ENCODE measurements at places on chromosomes 13 and 19.
A peak's percentile ranks its signal among the peaks of the same experiment; 100 is the strongest.

DNA sequence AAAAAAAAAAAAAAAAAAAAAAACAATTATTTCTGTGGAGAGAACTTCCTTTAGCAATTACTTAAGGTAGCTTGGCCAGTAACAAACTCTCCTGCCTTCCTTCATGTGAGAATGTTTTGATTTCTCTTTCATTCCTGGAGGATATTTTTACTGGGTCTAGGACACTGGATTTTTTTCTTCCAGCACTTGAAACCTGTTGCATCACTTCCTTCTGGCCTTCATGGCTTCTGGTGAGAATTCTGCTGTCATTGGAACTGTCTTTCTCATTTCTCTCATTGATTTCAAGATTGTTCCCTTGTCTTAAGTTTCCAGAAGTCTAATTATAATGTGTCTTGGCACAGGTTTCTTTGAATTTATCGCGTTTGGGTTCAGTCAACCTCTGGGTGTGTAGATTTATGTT lies 19.3 kb upstream of the RAB20 start:
- no peak for DNase-seq

DNA sequence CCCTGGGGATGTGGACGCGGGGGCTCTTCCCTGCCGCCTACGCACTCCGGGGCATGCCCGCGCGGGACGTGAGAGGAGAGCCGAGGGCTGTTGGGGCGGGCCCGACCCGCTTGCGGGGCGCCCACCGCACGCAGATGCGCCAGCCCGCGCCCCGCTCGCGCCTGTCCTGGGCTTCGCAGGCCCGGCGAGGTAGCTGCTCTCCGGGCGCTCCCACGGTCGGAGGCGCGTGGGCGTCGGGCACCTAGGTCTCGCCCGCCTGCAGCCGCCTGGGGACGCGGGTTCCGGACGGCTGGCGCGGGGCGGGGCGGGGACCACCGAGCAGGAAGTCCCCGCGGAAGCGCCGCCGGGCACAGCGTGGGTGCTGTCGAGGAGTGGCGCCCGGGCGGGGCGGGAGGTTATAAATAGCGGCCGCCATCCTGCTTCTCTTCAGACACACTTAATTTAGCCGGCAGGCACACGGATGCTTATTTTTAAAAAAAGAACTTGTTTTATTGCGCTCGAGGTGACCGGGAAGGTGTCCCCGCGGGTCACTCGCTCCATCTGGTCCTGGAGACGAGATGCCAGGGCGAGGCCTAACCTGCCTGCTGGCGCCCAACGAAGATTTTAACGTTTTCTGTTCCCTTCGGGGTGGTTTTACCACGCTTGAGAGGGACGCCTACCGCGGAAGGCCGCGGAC lies 561 bp upstream of the GJA3 start:
- DNase-seq = peak; percentile 58

DNA sequence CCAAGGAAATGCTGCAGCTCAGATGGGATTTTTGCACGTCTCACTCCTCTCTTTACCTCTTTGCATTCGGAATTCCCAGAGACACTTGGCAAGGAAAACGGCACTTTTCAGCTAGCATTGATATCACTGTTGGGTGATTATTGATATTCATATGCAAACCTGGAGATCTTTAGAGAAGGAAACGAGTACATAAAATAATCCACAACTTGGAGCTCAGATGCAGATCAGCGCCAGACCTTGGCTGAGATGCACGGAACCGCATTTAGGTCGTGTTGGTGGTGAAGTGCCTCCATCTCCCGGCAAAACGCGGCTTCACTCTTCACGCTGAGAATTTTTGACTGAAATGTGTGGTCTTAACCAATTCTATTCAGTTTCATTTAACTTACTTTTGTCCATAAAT lies 77.2 kb upstream of the ARHGEF7 start:
- no peak for DNase-seq

DNA sequence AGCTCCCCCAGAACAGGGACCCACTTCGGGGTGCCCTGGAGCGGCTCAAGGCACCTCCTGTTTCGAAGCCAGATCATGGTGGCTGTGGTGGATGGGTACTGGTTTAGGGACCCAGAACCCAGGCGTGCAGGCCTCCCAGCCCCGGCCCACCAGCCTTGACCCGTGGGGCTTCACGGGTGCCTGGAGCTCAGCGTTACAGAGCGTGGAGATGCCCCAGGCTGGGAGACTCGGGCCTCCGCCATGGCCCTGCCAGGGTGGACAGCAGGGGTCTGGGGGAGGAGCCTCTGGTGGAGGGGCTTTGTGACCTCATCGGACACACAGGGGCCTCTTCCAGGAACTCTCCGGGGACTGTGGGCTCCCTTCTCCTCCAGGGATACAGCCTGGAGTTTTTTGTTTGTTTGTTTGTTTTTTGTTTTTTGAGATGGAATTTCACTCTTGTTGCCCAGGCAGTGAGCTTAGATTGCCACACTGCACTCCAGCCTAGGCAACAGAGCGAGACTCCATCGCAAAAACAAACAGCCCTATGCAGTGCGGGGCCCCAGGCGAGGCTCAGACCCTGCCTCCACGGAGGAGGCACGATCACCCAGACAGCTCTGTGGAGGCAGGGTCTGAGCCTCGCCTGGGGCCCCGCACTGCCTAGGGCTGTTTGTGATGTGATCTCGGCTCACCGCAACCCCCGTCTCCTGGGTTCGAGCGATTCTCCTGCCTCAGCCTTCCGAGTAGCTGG lies at the start of gene GARIN5B:
Gene GARIN5B, minus strand, starts transcription at position 271 of the 727 bp plus-strand sequence. Its CDS starts 194 bp downstream, at position 77.
- DNase-seq = no peak

GRCh38 chr13:102089177-102089576 lies 312.7 kb downstream of the FGF14 start:
- no peak for DNase-seq

DNA sequence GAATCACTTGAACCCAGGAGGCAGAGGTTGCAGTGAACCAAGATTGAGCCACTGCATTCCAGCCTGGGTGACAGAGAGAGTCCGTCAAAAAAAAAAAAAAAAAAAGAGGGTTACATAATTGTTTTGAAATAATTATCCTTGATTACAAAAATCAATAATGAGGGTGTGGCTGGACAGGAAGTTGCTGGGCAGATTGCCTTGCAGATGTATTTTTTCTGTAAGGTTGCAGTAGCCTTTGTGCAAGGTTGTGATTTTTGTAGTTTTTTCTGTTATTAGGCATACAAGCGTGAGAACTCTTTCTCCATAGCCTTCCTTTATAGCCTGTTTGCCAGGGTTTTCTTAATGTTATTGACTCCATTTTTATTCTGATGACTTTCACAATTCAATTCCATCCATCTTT lies 40.7 kb upstream of the SIN3B start:
- no peak for DNase-seq

DNA sequence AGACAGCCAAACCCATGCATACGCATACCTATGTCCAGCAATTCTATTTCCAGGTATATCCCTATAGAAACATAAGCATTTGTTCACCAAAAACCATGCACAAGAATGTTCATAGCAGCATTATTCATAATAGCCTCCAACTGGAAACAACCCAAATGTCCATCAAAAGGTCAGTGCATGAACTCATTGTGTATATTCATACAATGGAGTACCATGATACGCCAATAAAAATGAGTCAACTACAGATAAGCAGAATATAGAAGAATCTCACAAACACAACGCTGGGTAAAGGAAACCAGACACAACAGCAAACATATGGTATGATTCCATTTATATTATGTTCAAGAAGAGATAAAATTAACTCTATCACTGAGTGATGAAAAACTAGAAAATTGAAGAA lies 23.8 kb downstream of the DEDD2 start:
- DNase-seq = no peak

GRCh38 chr19:29429581-29429980 lies 96.2 kb upstream of the VSTM2B start:
- no peak for DNase-seq

GRCh38 chr13:42808341-42808940 lies 27.1 kb downstream of the FAM216B start:
- DNase-seq = no peak

- no peak for DNase-seq
Observed at GRCh38 chr19:17902701-17903100, 30.1 kb upstream of the CCDC124 start.

DNA sequence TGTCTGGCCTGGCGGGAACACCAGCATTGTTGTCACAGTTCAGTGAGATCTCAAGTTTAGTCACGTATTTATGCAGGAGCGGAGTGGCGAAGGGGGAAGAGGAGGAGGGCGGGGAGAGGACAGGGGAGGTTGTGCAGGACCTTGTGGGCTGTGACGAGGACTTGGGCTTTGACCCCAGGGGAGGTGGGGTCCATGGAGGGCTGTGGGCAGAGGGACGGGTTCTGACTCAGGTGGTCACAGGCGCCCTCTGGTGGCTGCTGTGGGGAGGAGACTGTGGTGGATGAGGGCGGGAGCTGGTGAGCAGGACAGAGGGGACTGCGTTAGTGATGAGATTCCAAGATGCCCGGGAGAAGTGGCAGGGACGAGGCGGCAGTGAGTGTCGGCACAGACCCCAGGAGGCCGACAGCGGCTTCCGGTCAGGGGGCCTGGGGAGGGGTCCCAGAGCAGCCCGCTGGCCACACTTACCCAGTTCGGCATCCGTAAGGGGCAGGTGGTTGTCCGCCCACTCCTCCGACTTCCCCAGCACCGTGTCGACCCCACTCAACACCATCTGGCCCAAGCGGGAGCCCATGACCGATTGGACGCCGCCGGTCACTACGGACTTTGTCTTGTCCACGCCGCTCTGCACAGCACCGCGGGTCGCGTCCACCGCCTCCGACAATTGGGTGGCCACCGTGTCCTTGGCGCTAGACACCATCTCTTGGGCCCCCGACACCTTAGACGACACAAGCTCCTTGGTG lies 15.7 kb downstream of the PLIN3 start:
- DNase-seq = peak; percentile 76

- DNase-seq = no peak
Observed at GRCh38 chr13:86810361-86810760, 860.8 kb upstream of the SLITRK5 start.

- DNase-seq = peak; percentile 84
Observed at GRCh38 chr19:40614622-40615411, 13.6 kb downstream of the LTBP4 start.

GRCh38 chr13:20616059-20616797 lies 49.3 kb downstream of the IFT88 start:
- DNase-seq = no peak

DNA sequence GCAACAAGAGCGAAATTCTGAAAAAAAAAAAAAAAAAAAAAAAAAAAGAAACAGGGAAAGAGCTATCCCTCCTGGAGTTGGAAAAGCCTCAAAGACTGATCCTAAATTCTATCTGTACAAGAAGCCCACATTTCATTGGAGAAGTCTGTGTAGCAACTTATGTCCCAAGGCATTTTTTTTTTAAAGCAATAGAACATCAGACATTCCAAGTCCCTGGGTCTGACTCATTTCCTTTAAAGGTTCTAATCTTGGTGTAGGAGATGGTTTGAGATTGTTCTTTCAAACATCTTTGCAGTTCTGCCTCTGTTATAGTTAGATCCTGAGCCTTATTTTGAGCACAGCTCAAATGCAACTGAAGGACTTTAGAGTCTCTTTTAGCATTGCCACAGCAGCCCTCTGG lies 706.5 kb upstream of the MIR17HG start:
- DNase-seq = no peak

GRCh38 chr13:21243045-21243897 lies 66.8 kb downstream of the MRPL57 start:
- no peak for DNase-seq

DNA sequence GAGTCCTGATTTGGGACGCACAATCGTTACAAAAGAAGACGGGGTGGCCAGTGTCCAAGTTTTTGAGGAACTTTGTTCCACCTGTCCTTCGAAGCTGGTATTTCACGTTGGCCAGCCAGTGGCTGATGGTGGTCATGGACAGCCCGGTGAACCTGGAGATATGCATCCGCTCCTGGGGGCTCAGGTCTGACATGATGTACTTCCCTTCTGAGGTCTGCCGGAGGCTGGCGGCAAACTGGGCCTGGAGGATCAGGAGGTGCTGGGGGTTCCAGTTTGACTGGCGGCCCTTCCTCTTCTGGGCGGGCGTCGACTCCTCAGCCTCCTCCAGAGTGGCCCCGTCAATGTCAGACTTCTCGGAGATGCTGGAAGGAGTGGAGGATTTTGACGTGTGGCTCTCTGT lies 72.4 kb downstream of the TSHZ3 start:
- no peak for DNase-seq

GRCh38 chr13:100506600-100507422 lies 81.8 kb downstream of the GGACT start:
- DNase-seq = peak; percentile 19

- DNase-seq = no peak
Observed at GRCh38 chr13:21176982-21177284, 475 bp downstream of the MRPL57 start.

GRCh38 chr19:282501-282900 lies 8.7 kb downstream of the PLPP2 start:
- DNase-seq = no peak

DNA sequence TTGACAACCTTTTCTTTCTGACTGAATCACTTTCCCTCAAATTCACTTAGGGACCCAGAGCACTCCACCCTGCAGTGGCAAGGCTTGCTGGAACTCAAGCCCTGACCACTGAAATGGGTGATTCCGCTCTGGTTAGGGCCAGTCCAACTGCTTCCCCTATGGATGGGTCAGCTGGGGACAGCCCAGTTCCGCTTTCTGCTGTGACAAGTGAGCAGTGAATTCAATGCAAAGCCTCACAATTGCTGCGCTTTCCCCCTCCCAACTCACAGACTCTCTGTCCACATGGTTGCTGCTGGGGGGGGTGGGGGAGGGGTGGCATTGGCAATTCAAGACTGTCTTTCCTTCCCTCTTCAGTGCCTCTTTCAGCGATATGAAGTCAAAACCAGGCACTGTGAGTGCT lies 18.7 kb downstream of the CD70 start:
- peak; percentile 19 for DNase-seq

DNA sequence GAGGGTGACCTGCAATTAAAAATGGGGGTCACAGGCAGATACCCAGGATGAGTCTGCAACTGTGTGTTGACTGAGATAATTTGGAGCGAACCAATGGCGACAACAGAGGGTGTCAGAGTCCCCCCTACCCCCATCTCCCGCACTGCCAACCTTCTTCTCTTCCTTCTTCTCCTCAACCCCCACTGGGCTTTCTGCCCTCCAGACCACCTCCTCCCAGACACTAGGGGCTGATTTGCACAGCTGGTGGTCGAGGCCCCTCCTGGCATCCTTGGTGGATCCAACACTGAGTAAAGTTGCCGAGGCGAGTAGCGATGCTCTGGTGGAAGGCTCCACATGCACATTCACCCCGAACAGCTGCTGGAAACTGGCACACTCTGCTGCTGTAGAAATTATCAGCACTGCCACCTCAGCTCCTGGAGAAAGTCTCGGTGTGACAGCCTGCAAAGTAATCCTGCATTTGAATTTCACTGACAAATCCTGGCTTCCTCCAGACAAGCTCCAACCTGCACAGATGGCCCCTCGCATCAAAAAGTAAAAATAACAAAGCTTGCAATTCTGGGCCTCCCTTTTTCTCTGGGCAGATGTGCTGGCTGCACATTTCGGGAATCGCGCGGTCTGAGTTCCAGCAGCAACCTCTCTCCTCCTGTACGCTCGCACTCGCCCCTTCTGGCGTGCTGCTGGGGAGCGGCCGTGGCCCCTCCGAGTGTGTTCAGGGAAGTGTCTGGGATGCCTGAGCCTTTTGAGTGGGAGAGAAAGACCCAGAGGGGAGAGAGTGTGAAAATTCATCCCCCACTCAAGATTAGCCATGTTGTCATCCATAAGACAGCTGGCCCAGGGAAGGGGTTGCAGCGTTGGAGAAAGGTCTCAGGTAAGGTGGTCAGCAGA lies 28.5 kb downstream of the CCNE1 start:
- DNase-seq = no peak

- peak; percentile 61 for DNase-seq
Observed at GRCh38 chr19:2478278-2478755, 2.4 kb downstream of the GADD45B start.

Measured in CD4-positive, alpha-beta T cell treated with Interleukin-21 for 1 hour (primary cell).